Hematopoietic multipotent progenitor cell treated with erythropoietin and hydrocortisone succinate and interleukin-3 and kit ligand, for 17 days (in vitro differentiated cells): ENCODE measurements at places on chromosomes 3 and 15.

DNA sequence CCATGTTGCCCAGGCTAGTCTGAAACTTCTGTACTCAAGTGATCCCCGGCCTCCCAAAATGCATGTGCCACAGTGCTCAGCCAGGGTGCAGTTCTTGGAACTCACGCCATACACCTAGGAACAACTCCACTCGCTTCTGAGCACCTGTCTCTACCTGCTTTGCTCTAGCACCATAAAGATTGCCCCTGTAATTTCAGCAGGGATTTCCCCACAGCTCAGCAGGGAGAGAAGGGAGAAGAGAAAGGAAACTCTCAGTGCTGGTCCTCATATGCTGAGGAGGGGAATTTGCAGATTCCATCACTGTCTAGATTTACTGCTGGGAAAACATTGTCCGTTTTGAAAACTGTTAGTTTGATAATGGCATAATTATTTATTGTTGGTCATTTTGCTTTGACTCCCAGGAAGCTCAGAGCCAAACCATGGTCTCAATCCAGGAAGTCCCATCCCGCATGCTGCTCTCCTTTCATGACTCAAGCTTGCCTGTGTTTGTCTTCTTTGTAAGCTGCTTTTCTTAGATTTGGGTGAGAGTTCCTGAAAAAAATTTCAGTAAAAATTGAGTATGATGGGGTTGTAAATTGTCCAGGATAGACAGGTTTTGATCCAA lies 24.2 kb downstream of the TRIM71 start:
- no peak for DNase-seq

- DNase-seq: no peak
Observed at GRCh38 chr3:192915304-192915703, 2.4 kb downstream of the MB21D2 start.

GRCh38 chr15:67144609-67145311 lies 79.4 kb downstream of the SMAD3 start:
- DNase-seq: no peak

DNA sequence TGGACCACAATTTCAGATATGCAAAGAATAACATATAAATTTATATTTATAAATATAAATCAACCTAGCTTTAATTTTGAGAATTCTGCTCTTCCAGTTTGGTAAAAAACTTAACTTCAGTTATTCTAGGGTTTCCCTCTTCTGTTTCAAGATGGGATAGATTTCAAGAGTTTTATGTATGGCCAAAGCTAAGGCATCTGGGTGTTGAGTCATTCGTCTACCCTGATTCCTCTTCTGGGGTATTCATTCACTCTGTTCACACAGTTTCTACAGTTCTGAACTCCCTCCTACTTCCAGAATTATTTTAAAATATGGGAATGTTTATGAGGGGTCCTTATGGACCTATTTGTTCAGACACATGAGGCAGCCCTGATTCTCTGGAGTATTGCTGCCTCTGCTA lies 4.2 kb upstream of the FGF7 start:
- DNase-seq: no peak

- no peak for DNase-seq
Observed at GRCh38 chr15:81189583-81190283, 6.9 kb upstream of the IL16 start.

DNA sequence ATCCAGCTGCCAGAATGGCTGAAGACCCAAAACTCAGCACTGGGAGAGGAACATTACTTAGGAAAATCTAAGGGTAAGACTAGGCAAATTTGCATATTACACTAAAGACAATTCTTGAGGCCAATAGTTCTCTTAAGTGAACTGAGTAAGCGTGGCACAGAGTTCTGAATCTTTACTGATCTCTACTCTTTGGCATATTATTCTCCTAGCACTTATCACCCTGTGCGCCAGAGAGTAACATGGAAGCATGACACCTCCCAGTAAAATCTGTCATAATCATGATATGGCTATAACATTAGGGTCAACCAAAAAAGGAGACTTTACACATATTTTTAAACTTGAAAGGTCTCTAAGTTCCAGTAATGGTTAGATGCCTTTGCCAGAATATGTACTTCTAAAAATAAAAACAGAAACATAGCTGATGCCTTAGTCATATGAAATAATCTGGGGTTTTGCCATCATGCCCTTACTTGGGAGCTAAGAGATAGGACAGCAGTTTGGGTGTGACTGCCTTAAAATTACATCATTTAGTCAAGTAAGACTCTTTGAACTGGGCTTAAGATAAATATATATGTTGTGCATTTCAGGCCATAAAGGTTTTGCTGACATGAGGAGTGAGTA lies 290.5 kb downstream of the PLCL2 start:
- DNase-seq: peak; percentile 64

GRCh38 chr15:91289324-91289723 lies 189.3 kb downstream of the SV2B start:
- DNase-seq: no peak

DNA sequence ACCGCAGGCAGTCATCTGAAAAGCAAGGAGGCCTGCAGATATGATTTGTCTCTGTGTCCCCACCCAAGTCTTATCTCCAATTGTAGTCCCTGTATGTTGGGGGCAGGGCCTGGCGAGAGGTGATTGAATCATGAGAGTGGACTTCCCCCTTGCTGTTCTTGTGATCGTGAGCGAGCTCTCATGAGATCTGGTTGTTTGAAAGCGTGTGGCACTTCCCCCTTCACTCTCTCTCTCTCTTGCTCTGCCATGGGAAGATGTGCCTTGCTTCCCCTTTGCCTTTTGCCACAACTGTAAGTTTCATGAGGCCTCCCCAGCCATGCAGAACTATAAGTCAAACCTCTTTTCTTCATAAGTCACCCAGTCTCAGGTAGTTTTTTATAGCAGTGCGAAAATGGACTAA lies 83.3 kb downstream of the TMCO5A start:
- DNase-seq: no peak

DNA sequence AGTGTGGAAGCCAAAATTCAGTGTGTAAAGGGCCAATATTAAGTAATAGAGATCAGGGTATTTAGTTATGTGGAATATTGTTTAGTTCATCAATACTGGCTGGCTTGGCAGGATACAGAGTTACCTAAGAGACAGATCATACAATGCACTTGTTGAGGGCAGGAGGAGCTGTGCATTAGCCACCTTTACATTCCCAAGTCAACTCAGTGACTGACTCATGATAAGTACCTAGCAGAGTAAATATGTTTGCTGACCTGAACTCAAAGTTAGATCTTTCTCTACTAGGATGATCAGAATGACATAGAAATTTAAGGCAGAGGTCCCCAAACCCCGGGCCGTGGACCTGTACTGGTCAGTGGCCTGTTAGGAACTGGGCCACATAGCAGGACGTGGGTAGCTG lies 3.5 kb upstream of the ABHD17C start:
- no peak for DNase-seq

GRCh38 chr3:38655708-38656300 lies 6.3 kb upstream of the SCN5A start:
- no peak for DNase-seq

DNA sequence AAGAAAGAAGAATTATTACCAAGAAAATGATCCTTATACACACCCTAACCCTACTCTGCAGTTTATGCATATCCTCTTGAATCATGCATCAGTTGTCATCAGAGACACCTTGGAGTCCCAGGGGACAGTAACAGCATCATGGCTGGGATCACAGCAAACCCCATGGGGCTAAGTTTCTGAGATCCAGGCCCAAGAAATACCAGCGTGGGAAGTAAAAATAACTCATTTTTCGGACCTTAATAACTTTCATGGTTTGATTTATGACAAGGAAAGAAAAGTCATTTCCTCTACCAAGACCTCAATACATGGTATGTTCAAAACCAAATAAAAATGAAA lies 38.8 kb upstream of the B3GNT5 start:
- no peak for DNase-seq

- peak; percentile 65 for DNase-seq
Observed at GRCh38 chr3:4633078-4634004, 140.2 kb downstream of the ITPR1 start.

GRCh38 chr3:45972534-45973402 lies 22.9 kb downstream of the FYCO1 start:
- DNase-seq: no peak

GRCh38 chr3:19467761-19468160 lies 319.5 kb downstream of the KCNH8 start:
- no peak for DNase-seq

DNA sequence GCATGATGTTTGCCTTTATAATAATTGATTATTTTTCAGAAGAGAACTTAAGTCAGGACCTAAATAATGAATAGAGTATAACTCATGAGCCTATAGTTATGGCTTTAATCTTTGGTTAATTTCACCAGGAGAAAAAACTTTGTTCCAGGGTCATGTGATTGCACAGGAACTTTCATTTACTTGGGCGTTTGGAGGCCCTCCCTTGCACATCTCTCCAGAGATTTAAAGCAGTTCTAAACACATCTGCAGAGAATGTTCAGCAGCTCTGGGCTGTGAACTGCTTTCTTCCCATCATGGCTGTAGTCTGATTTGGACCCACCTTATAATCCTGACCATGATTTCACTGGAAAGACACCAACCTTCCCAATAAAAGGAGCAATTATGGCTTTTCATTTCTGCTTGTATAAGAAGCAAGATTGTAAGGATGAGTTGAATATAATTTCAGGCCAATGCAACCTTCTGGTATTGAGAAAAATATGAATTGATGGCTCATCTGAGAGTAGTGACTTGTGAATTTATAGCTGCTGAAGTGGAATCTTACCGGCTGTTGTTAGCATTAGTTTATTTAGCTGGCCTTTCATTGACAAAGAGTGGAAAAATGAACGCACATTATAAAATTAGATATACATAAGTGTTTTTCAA lies 80.9 kb upstream of the PRTG start:
- no peak for DNase-seq

GRCh38 chr3:183826448-183827250 lies 1.3 kb upstream of the MAP6D1 start:
- no peak for DNase-seq

- DNase-seq: no peak
Observed at GRCh38 chr3:183967693-183968092, 50.0 kb downstream of the ABCC5 start.

DNA sequence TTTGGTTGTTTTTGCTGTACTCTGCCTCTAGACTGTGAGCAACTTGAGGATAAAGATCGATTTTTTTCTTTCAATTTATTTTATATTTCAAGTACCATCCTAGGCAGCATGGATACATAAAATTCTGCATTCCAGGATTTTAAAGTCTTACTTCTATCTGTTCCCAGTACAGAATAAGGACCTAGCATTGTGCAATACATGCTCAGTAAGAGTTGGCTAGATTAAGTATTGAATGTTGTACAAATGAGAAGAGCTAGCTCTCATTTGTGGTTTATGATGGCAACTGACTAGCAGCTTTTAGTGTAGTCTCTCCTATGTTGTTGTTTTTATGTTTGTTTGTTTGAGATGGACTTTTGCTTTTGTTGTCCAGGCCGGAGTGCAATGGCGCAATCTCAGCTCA lies 222.7 kb downstream of the TP63 start:
- no peak for DNase-seq

- peak; percentile 27 for DNase-seq
Observed at GRCh38 chr3:194572143-194572789, 61.0 kb downstream of the TMEM44 start.

DNA sequence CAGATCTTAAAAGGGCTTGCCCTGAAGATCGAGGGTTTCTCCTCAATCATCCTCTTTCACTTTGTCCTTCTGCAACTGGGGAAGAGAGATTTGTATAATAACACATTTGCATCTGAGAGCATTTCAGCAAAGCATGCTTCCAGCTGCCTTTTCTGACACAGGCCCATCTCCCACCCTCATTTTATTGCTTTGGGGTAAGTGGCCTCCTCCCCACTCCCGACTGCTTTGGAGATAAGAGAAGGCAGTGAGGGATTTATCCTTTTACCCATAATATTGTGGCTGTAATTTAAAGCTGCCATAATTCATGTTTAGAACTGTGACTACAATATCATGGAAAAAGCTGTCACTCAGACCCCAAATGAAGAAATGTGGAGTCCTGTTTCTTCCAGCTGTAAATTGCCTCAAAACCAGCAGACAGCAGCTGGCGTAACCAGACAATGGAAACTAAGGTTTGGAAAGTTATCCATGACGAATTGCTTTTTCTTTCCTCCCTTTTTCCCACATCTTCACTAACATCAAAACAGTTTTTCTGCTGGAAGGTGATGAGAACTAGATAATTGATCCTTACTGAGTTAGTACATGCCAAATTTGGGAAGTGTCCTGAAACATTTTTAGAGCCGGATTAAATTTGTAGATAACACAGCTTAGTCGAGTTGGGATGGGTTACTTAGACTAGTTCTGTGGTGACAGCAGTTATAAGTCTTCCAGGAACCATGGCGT lies 104.2 kb upstream of the PFN2 start:
- no peak for DNase-seq

DNA sequence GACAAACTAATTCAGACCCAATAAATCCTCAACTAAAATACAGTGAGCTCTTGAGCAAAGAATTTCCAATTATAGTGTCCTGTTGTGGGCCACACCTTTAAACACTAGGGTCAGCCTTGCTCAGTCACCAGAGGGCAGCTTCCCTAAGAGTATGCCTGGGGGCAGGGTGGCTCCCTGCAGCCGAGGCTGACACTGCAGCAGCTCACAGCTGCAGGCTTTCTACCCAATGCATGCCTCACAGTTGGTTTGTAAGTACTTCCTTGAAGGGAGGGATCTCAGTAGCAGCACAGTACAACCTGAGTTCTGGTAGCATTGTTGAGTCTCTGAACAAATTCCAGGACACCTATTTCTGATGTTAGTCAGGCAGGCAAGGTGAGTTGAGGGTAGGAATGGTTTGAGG lies 335.6 kb downstream of the TUSC7 start:
- DNase-seq: no peak

GRCh38 chr15:59170295-59171066 lies 36.2 kb upstream of the LDHAL6B start:
- DNase-seq: no peak

GRCh38 chr15:44028349-44028748 lies 166.7 kb downstream of the FRMD5 start:
- no peak for DNase-seq

- no peak for DNase-seq
Observed at GRCh38 chr3:193344486-193344885, 34.1 kb downstream of the ATP13A5 start.

- no peak for DNase-seq
Observed at GRCh38 chr3:119329551-119329950, 35.4 kb downstream of the ARHGAP31 start.

DNA sequence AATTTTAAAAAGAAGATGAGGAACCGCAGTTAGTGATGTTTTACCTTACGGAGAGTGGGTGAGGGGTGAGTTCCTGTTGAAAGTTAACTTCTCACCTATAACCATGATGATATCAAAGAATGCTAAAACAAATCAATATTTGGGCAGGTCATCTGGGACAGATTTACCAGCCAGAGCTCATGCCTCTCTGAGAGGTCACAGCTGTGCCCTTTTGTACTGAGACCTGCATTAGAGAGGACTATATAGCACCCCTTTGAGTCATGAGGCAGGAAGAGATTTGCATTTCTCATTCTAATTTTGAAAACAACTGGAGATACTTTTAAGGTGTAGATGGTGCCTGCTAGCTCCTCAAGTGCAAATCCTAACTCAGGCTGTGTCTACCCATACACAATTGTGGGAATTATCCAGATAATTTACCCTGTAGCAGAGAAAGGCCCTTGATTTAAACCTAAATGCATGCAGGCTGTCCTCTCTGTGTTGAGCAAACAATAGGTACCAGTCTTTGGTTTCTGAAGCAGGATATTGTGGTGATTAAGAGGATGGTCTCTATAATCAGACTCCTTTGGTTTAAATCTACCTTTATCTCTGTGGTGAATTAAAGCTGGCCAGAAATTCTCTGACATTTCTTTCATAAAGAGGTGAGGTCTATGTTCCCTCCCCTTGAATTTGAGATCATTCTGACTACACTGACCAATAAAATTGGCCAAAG lies 5.8 kb upstream of the TM4SF4 start:
- no peak for DNase-seq
